ENCODE measurements at places on chromosomes 13 and 19.

DNA sequence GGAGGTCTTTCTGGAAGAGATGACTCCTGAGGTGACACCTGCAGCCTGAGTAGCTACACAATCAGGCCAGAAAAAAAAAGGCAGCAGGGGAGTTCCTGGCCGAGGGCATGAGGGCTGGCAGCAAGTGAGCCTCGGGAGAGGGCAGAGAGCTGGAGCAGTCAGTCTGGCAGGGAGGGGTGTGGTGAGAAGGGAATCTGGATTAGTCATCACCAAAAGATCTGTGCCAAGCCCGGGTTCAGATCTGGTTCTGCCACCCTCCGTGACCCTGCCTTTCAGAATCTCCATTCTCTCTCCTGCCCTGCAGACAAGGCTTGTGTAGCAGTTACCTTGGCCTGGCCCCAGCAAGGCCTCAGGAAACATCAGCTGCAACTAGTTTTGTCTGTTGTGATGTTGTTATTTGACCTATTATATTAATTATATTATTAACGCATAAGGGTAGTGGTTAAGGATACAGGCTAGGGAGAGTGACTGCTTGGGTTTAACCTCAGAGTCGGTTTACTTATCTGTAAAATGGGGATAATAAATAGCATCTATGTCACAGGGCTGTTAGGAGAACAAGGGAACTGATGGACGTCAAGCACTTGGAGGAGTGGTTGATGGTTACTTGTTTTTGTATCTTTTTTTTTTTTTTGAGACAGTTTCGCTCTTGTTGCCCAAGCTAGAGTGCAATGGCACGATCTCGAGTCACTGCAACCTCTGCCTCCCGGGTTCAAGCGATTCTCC lies 2.7 kb upstream of the CAPNS1 start:
- H3K27ac ChIP-seq: peak overlapping the region; percentile 83
- no peak overlapping the region for H3K4me3 ChIP-seq
- DNase-seq: peak; percentile 28
- peaks cover 57% of the 10 kb centered on the region for H3K4me1 ChIP-seq
- no peaks in the 10 kb centered on the region for H3K27me3 ChIP-seq

GRCh38 chr13:28557725-28558520 lies 63.0 kb upstream of the FLT1 start:
- H3K36me3 ChIP-seq: no peaks in the 10 kb centered on the region
- no peak overlapping the region for H3K4me3 ChIP-seq
- no peaks in the 10 kb centered on the region for H3K4me1 ChIP-seq
- H3K27ac ChIP-seq: no peak overlapping the region
- H3K27me3 ChIP-seq: no peaks in the 10 kb centered on the region
- no peak for DNase-seq

- H3K36me3 ChIP-seq: peaks cover 2% of the 10 kb centered on the region
- H3K27ac ChIP-seq: no peak overlapping the region
- H3K4me1 ChIP-seq: peaks cover 10% of the 10 kb centered on the region
- no peak for DNase-seq
- H3K27me3 ChIP-seq: peaks cover 35% of the 10 kb centered on the region
Observed at GRCh38 chr19:9939301-9939913, 3.1 kb upstream of the OLFM2 start.

DNA sequence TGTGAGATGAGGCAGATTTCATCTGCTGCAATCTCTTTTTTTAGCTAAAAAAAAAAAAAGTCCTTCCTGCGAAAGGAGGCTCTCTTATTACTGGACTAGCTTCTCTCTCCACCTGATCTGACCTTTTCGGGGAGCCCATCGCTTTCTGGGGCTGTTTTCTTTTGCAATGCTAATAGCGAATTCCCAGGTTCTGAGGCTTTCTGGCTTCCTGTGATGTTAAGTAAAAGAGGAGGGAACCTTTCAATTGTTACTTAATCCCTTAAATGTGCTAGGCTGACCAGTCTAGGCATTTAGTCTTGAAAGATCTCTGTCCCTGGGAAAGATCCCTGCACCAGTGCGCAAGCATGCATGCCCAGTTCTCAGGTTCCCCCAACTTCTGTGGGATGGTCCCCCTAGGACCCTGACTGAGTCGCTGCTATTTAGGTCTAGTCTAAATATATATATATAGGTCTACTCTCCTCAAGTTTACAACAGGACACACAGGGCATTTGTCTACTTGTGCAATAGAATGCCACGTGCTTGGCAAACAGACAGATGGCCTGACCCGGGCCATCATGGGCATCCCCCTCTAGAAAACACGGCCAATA lies 224.7 kb downstream of the ZNF536 start:
- no peaks in the 10 kb centered on the region for H3K4me1 ChIP-seq
- no peak for DNase-seq
- H3K27ac ChIP-seq: no peak overlapping the region
- H3K27me3 ChIP-seq: peaks cover 1% of the 10 kb centered on the region

- no peaks in the 10 kb centered on the region for H3K36me3 ChIP-seq
- DNase-seq: no peak
- H3K4me1 ChIP-seq: peaks cover 28% of the 10 kb centered on the region
- H3K4me3 ChIP-seq: no peak overlapping the region
Observed at GRCh38 chr19:40358773-40359172, 10.3 kb downstream of the PLD3 start.

- no peak for DNase-seq
- no peaks in the 10 kb centered on the region for H3K4me1 ChIP-seq
- H3K27ac ChIP-seq: no peak overlapping the region
- H3K4me3 ChIP-seq: no peak overlapping the region
- no peaks in the 10 kb centered on the region for H3K36me3 ChIP-seq
Observed at GRCh38 chr19:33720691-33721682, 75.7 kb upstream of the KCTD15 start.

DNA sequence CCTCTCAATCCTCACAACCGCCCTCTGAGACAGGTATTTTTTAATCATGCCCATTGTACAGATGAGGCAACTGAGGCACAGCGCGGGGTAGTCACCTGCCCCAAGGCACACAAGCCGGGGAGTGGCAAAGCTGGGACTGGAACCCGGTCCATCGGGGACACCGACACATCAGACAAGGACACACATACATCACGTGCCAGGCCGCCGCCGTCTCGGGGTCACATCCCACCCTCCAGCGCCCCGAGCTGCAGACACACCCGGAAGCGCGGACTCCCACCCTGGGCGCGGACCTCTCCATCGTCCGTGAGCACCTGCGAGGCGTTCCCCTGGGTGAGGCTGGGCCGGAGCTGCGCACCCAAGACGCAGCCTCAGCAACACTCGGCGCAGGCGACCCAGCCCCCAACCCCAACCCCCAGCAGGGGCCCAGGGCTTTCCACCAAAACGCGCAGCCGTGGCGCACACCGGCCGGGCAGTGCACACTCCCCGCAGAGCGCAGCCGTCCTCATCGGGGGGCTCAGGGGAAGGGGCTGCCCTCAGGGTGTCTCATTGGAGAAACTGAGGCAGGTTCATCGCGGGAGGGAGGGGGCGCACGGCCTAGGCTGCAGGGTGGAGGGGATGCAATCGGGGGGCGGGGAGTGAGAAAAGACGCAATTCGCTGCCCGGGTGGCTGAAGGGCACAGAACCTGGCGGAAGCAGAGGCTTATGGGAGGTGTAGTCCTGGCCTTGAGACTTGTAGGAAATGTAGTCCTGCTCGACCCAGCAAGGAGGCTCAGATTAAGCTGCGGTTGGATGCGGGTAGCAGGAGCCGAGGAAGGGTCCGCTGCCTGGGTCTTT lies 1.9 kb upstream of the LMTK3 start:
- H3K4me1 ChIP-seq: peaks cover 19% of the 10 kb centered on the region
- H3K27me3 ChIP-seq: no peaks in the 10 kb centered on the region
- DNase-seq: peak; percentile 78
- peak overlapping the region; percentile 53 for H3K27ac ChIP-seq
- no peak overlapping the region for H3K4me3 ChIP-seq

DNA sequence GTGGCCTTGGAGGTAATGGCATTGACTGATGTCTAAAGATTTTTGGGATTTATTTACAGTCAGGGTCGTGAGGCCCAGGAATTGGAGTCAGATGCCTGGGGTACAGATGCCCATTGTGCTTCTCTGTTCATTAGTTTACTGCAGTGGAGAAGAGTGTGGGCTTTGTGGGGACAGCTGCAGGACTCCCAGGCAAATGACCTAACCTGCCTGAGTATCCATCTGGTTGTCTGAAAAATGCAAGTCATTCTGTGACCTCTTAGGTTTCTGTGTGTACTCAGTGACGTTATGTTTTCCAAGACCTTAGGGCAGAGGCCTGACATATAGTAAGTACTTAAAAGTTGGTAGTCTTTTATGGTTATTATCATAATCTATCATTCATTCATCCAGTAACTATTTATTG lies 60.5 kb downstream of the SPATA13 start:
- no peak for DNase-seq
- no peaks in the 10 kb centered on the region for H3K27me3 ChIP-seq
- peaks cover 48% of the 10 kb centered on the region for H3K4me1 ChIP-seq
- no peak overlapping the region for H3K4me3 ChIP-seq
- H3K27ac ChIP-seq: no peak overlapping the region

DNA sequence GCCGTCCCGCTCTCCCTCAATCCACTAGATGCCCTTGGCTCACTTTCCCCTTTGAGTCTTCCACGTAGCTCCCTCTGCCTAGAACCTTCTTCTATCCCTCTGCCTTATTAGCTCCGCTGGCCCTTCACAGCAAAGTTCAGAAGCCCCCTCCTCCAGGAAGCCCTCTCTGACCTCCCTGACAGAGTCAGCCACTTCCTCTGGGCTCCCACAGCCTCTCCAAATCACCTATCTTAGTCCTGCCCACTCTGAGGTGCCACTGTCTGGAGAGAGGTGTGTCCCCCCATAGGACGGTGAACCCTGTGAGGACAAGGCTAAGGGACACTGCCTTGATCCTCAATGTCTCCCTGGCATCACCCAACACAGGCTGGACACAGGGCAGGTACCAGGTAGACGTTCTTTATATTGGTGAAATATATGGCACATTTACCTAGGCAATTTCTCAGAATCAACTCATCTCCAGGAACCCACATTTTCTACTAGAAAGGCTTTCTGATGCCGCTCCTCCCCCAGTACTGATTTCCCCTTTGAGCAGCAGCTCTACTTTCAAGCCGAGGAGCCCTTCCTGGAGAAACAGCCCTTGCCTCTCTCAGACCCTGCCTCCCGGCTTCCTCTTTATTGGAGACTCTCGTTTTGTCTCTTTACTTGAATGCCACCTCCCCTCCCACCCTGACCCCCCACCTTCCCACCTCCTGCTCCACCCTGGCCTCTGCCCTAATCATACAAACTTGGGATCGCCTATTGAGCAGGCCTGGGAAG lies 3.4 kb upstream of the TGFB1 start:
- no peaks in the 10 kb centered on the region for H3K27me3 ChIP-seq
- peak overlapping the region; percentile 16 for H3K4me3 ChIP-seq
- peak overlapping the region; percentile 84 for H3K27ac ChIP-seq
- peaks cover 51% of the 10 kb centered on the region for H3K4me1 ChIP-seq
- DNase-seq: no peak

GRCh38 chr13:102033386-102033785 lies 368.5 kb downstream of the FGF14 start:
- H3K4me3 ChIP-seq: no peak overlapping the region
- no peak overlapping the region for H3K27ac ChIP-seq
- no peaks in the 10 kb centered on the region for H3K4me1 ChIP-seq
- H3K36me3 ChIP-seq: no peaks in the 10 kb centered on the region
- no peak for DNase-seq

GRCh38 chr13:97723655-97724054 lies 229.8 kb upstream of the IPO5 start:
- H3K4me1 ChIP-seq: no peaks in the 10 kb centered on the region
- no peaks in the 10 kb centered on the region for H3K36me3 ChIP-seq
- H3K27me3 ChIP-seq: no peaks in the 10 kb centered on the region
- H3K27ac ChIP-seq: no peak overlapping the region

DNA sequence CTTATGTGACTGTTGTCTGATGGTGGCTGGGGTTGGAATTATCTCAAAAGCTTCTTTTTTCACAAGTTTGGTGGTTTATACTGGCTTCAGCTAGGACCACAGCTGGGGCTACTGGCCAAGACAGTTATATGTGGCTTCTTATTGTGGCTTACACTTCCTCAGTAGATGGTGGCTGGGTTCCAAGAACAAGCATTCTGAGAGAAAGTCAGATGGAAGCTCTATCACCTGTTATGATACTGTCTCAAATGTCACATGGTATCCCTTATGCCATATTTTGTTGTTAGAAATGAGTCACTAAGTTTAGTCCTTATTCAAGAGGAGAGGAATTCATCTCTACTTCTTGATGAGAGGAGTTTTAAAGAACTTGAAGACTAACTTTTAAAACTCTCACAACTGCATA lies 41.6 kb downstream of the NDFIP2 start:
- peak; percentile 66 for DNase-seq
- no peaks in the 10 kb centered on the region for H3K27me3 ChIP-seq
- H3K4me3 ChIP-seq: peak overlapping the region; percentile 53
- peaks cover 29% of the 10 kb centered on the region for H3K4me1 ChIP-seq
- peaks cover 15% of the 10 kb centered on the region for H3K36me3 ChIP-seq

DNA sequence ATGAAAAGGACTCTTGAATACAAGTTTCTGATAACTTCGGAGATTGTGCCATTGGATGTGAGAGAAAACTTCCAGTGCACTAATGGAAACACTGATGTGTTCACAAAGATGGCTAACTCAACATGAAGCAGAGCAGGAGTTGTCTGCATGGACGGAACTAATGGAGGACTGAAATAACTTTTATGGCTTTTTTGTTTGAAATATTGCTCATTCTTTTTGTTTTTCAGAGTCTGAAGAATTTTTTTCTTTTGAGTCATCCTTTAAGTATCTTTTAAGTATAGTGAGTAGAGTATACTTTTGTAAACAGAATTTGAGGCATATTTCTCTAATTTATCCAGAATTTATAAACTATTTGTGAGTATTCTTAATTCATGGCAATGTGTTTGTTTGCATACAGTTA lies 25.7 kb downstream of the CRYL1 start:
- no peaks in the 10 kb centered on the region for H3K27me3 ChIP-seq
- H3K4me1 ChIP-seq: peaks cover 5% of the 10 kb centered on the region
- peaks cover 12% of the 10 kb centered on the region for H3K36me3 ChIP-seq
- no peak overlapping the region for H3K4me3 ChIP-seq
- no peak overlapping the region for H3K27ac ChIP-seq

GRCh38 chr19:49436381-49437017 lies 4.8 kb downstream of the SLC17A7 start:
- H3K4me1 ChIP-seq: peaks cover 31% of the 10 kb centered on the region
- no peak overlapping the region for H3K27ac ChIP-seq
- peaks cover 87% of the 10 kb centered on the region for H3K27me3 ChIP-seq
- no peaks in the 10 kb centered on the region for H3K36me3 ChIP-seq

- H3K27ac ChIP-seq: no peak overlapping the region
- no peak overlapping the region for H3K4me3 ChIP-seq
- H3K36me3 ChIP-seq: no peaks in the 10 kb centered on the region
- DNase-seq: no peak
Observed at GRCh38 chr19:33863436-33863835, 66.8 kb downstream of the KCTD15 start.

DNA sequence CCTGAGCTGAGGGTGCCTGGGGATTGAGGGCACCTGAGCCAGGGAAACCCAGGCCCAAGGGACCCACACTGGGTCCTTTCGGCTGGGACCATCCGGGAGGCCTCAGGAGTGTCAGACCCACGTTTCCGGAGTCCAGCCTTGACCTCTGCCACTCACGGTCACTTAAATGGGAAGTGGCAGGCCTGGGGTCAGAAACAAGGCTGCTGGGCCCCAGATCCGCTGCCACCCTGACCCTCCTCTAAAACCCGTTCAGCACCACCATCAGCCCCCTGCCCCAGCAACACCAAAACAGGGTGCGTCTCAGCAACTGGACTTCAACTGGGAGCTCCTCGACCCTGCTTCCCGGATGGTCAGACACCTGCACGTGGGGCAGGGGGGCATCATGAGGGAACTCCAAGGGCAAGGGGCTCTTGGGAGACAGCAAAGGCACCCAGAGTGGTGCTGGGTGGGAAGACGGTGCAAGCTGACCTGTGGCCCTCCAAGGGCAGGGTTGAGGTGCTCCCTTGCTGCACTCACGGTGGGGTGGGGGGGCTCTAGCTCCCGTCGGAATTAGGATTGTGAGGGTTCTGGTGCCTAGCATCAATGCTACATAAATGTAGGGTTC lies 1.2 kb upstream of the PLPP2 start:
- H3K4me1 ChIP-seq: peaks cover 6% of the 10 kb centered on the region
- no peak overlapping the region for H3K27ac ChIP-seq
- H3K27me3 ChIP-seq: peaks cover 35% of the 10 kb centered on the region
- DNase-seq: no peak
- no peaks in the 10 kb centered on the region for H3K36me3 ChIP-seq

Data from activated CD4-positive, alpha-beta memory T cell treated with anti-CD3 and anti-CD28 coated beads, Interleukin-2, amount 10 ng/mL, durations not matched to agents 7 days and 5 days (primary cell).